ENCODE measurements at places on chromosomes 16 and 17.

GRCh38 chr17:17836818-17837379, at the start of gene SREBF1:
TSS of gene SREBF1 (minus strand) at chr17:17836986. CDS start at chr17:17836817, 169 bp downstream.
- DNase-seq: peak; percentile 93

- DNase-seq: no peak
These were observed 17.2 kb downstream of the TMEM114 start for GRCh38 chr16:8572919-8573724.

GRCh38 chr16:11679941-11680911, 12.0 kb downstream of the SNN start:
- DNase-seq: peak; percentile 63

GRCh38 chr16:72202014-72202413, 30.1 kb upstream of the PMFBP1 start:
- DNase-seq: no peak

GRCh38 chr17:35923609-35924114, 6.9 kb downstream of the RDM1 start:
- no peak for DNase-seq

DNA sequence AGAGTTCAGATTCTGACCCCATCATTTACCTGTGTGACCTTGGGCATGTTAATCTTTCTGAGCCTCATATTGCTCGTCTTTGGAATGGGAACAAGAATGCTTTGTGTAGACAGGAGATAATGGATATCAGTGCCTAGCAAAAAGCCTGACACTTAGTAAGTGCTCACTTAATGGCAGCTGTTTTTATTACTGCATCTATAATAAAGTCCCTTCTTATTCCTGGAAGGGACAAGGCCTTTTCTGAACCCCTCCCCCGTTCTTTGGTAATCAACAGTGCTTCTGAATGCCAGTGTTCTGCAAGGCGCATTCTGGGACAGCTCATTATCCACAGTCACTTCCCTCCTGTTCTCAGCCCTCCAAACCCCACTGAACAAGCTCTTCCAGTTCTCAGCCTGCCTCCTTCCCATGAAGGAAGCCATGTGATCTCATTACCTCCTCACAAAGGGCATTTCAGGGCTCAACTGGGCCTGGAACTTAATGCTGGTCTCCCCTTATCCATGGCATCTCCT, 25.1 kb upstream of the SUPT4H1 start:
- DNase-seq: no peak

DNA sequence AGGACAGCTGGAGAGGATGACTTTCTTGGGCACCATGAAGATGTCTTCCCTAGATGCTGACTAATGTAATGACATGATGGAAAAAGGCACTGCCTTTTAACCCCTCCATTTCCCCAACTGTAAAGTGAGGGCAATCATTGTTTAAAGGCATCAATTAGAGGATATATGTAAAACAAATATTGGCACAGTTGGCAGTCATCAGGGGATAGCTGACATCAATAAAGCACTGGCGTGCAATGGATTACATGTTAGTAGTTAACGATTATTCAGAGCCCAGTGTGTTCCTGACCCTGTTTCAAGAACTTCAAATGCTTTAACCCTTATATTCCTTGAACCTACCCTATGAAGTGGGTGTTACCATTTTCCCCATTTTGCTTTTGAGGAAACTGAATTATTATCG, 100.7 kb downstream of the TMEM114 start:
- DNase-seq: no peak

DNA sequence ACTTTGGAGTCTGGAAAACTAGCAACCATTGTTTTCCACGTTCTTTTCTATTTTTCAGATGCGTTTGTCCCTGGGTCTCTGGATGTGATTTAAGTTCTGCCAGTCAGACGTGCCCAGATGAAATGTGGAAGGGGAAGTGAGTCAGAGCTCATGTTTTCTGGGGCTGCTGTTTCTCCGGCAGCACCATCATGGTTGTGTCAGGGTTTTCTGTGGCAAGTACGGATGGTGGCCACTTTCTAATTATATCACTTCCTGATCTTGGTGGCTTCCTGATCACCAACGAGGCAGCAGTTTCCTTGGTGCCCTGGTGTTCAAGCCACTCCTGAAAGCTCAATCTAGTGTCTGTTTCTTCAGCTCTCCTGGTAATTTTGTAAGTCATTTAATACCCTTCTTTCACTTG, 31.4 kb upstream of the PMFBP1 start:
- no peak for DNase-seq

DNA sequence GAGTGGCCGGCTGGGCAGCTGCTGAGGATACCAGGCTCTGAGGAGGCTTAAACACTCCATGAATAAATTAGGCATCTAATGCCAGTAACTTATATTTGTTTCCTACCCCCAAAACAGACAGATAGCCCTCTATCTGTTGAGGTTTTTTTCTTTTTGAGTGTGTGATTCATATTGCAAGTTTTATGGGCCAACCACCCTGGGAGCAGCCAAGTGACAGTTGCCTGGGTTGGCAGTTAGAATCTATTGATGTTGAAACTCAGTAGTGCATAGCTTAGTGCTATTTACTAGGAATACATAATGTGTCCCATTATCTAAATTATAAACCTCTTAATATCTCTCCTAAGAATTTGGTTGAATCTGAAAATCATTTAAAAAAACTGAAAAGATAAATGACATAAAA, 397.4 kb downstream of the CA10 start:
- no peak for DNase-seq

- no peak for DNase-seq
These were observed 157.6 kb downstream of the RAB11FIP4 start for GRCh38 chr17:31549121-31549524.

DNA sequence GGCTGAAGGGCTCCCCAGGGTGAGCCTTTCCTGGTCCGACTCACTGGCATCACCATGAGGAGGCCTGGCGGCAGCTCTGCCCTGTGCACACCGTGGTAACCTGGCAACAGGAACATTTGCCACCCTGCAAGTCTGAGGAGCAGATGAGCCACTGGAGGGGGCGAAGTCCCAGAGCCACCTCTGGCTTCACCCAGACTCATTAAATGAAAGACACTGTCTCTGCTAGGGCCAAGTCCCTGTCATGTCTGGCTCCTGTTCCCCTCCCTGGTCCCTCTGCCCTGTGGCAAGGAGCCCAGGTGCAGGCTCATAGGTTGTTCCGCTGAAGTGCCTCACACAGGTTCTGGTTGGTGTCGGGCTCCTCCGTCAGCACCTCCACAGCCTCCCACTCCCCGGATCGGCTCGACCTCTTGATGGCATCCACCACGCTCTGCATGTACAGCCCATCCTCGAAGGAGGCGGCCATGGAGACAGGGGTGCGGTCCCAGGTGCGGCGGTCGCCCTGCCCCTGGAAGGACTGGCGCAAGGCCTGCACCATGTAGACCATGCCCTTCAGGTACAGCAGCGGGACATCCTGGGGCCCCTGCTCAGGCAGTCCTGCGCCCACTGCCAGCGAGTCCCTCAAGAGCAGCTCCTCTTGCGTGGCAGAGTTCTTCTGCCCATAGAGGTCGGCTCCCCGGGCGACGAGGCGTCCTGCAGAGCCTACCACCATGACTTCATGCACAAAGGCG, 8.4 kb downstream of the C16orf86 start:
- no peak for DNase-seq

Data from posterior cingulate gyrus (tissue), 11 donors.